Activated naive CD8-positive, alpha-beta T cell treated with anti-CD3 and anti-CD28 coated beads for 36 hours (primary cell): ENCODE measurements at places on chromosomes 5 and 9. TPM values are rescaled to one million over a fixed set of nuclear protein-coding genes. Genes with fewer than 3 reads are reported as not detected.

GRCh38 chr5:139256820-139257219 is 36.7 kb upstream of the MATR3 start:
- H3K4me1 ChIP-seq, result peaks cover 3% of the 10 kb centered on the region
- no peaks in the 10 kb centered on the region for H3K36me3 ChIP-seq
- DNase-seq, result no peak
- no peak overlapping the region for H3K4me3 ChIP-seq
- peaks cover 9% of the 10 kb centered on the region for H3K27me3 ChIP-seq

GRCh38 chr9:129987047-129987446 is 55.9 kb downstream of the FNBP1 start:
- H3K27me3 ChIP-seq, result no peaks in the 10 kb centered on the region
- peak overlapping the region; percentile 97 for H3K27ac ChIP-seq
- DNase-seq, result no peak
- H3K36me3 ChIP-seq, result peaks cover 75% of the 10 kb centered on the region
- peaks cover 67% of the 10 kb centered on the region for H3K4me1 ChIP-seq

DNA sequence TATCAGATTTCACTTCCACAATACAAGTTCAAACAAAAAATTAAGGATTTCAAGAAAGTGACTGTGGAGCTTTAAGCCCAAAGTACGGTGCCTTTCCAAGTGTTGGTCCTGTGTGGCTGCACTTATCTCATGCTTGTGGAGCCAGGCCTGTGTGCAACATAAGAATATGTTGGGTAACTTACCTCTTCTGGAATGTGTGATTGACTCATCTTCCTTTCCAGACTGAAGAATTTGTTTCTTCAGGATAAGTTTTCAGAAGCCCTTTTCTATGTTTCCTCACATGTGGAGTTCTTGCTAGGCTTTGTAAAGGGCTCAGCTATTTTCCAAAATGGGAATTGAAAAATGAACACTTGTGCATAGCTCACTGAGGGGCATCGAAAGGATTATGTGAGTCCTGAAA is 485.1 kb upstream of the PAPPA start:
- no peak overlapping the region for H3K27ac ChIP-seq
- DNase-seq, result no peak
- no peak overlapping the region for H3K4me3 ChIP-seq
- no peaks in the 10 kb centered on the region for H3K36me3 ChIP-seq
- no peaks in the 10 kb centered on the region for H3K4me1 ChIP-seq
- peaks cover 8% of the 10 kb centered on the region for H3K27me3 ChIP-seq

DNA sequence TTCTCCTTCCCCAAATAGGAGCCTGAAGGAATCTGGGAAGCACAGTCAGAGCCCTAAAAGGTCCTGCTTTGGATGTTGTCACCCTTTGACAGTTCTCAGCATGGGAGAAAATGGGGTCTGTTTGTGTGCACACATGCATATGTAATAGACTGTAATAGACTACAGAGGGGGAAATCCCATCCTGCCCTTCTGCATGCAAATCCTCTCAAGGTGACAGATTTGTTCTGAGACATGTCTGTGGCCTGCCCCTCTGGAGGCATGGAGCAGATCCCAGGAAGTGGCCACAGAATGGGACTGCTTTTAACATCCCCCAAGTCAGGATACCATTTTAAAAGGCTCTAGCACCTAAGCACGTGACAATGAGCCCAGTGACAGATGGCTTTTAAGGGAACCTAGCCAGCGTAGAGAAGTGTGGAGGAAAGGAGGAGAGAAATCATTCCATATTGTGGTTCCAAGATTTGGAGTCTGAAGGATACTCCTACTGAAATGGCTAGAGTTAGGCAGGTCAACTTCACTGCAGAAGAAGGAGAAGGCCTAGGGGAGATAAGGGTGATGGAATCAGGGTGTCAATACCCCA is 483.5 kb downstream of the SPOCK1 start:
- no peak for DNase-seq
- no peak overlapping the region for H3K4me3 ChIP-seq
- H3K27ac ChIP-seq, result no peak overlapping the region

DNA sequence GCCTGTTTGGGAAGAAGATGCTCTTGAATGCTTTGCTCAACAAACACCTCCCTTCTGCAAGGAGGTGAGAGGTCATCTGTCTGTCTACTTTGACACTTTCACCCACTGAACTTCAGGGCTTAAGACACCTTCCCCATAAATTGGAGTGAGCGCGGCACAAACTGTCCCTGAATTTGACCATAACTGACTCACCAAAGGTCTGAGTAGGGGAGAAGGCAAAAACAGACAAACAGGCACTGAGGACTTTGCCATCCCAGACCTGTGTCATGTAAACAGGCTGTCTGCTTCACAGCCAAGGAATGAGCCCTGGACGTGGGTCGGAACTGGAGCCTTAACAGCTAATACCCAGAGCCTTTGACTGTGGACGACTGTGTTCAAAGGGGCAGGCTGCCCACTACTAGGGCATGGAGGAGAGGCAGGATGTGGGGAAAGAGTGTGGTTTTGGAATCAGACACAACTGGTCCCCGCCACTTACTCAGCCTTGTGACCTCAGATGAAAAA is 320.9 kb upstream of the KLF4 start:
- no peak for DNase-seq
- H3K36me3 ChIP-seq, result no peaks in the 10 kb centered on the region
- no peak overlapping the region for H3K4me3 ChIP-seq

DNA sequence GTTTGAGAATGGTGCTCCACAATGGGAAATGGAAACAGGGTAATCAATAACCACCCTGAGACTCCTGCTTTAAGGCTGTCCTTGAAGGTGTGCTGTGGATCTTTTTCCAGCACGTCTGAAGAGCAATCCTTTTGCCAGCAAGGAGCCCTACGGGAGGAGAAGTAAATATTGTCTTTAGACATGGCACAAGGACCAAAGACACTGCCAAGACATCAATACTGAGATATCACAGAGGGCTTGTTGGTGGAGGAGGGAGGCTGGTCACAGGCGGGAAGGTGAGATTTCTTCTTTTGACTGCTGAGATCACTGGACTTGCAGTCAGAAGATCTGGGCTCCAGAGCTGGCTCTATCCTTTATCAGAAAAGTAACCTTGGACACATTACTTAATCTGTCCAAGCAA is 135.0 kb upstream of the ZNF462 start:
- DNase-seq, result no peak
- no peak overlapping the region for H3K27ac ChIP-seq
- no peaks in the 10 kb centered on the region for H3K36me3 ChIP-seq

GRCh38 chr5:97115932-97116331 is 26.5 kb downstream of the LIX1 start:
- peaks cover 7% of the 10 kb centered on the region for H3K4me1 ChIP-seq
- H3K4me3 ChIP-seq, result no peak overlapping the region
- no peak overlapping the region for H3K27ac ChIP-seq
- no peaks in the 10 kb centered on the region for H3K36me3 ChIP-seq
- DNase-seq, result no peak
- H3K27me3 ChIP-seq, result peaks cover 4% of the 10 kb centered on the region

DNA sequence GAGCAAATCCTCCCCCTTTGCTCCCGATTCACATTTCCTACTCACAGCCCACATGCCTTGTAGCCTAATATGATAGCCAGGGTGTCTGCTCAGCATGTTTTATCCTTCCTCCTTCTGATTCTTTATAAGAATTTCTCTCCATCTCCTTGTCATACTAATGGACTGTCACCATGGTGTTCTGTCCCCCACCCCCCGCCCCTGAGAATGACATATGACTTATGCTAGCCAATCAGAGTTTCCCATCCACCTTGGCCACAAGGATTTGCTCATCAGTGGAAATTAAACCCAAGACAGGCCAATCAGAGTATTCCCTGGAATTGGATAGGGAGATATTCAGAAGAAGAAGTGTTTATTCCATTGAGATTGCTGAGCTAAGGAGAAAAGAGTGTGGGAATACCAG is 16.0 kb downstream of the ABLIM3 start:
- no peaks in the 10 kb centered on the region for H3K36me3 ChIP-seq
- H3K27ac ChIP-seq, result no peak overlapping the region
- no peaks in the 10 kb centered on the region for H3K27me3 ChIP-seq
- no peaks in the 10 kb centered on the region for H3K4me1 ChIP-seq
- H3K4me3 ChIP-seq, result no peak overlapping the region
- no peak for DNase-seq

Gene CYSRT1
- total RNA-seq, result 0.32 TPM

Gene PCDHGC3
- not detected for total RNA-seq

Gene LCN1
- not detected for total RNA-seq

Gene TNC
- total RNA-seq, result 0.90 TPM

Gene SHISAL2B
- not detected for total RNA-seq

Gene MEGF10
- not detected for total RNA-seq
